Activated naive CD4-positive, alpha-beta T cell treated with anti-CD3 and anti-CD28 coated beads, Interleukin-2, amount 50 U/mL, for 72 hours (primary cell): ENCODE measurements at places on chromosomes 3 and 15. TPM values are rescaled to one million over a fixed set of nuclear protein-coding genes. Genes with fewer than 3 reads are reported as not detected.

DNA sequence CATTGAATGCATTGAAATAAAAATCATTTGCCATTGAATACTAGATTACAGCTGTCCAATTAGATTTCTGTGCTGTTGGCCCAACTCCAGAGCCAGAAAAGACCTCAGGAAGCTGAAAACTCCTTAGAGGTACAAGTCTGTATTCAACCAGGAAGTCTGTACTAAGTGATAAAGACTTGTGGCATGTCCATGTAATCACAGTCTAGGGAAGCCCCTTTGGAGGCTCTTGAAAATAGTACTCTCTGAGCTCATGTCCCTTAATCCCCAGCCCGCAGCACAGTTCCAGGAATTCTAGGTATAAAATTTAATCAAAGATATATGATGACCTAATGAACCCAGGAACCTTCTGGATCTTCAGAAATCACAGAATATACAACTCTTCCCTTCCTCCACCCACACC, 279.4 kb downstream of the RSL24D1 start:
- no peak for DNase-seq

The MCTP2 gene
- total RNA-seq: 31.4 TPM

- DNase-seq: peak; percentile 38
These were observed 9.1 kb downstream of the PLA2G4D start for GRCh38 chr15:42085236-42085605.

DNA sequence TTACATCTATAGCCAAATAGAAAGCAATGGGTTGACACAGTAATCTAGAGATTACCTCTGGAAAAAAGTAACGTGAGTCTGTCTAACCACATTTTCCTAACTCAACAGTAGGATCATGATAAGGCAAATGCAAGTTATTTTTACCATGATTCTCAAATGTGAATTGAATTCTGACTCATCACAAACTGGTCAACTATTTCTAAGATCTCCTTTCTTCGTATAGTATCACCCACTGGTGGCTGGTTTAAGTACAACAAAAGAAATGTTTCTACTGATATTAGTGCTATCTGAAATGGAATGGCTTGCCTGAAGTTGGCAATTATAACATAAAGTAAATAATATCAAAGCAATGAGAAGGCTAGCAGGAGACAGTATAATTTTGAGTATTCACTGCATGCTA, 102.2 kb downstream of the ABI3BP start:
- no peak for DNase-seq

- DNase-seq: no peak
These were observed 1.0 kb upstream of the HTR3D start for GRCh38 chr3:184030536-184030935.

The MEX3B gene
- total RNA-seq: 1.5 TPM

- no peak for DNase-seq
These were observed 9.3 kb downstream of the ARIH2 start for GRCh38 chr3:48927928-48928327.
